ENCODE measurements at places on chromosomes 7 and 10. TPM values are rescaled to one million over a fixed set of nuclear protein-coding genes. Genes with fewer than 3 reads are reported as not detected.

GRCh38 chr7:8582728-8583127, 149.3 kb downstream of the NXPH1 start:
- no peaks in the 10 kb centered on the region for H3K36me3 ChIP-seq
- DNase-seq = no peak
- H3K4me1 ChIP-seq = no peaks in the 10 kb centered on the region

DNA sequence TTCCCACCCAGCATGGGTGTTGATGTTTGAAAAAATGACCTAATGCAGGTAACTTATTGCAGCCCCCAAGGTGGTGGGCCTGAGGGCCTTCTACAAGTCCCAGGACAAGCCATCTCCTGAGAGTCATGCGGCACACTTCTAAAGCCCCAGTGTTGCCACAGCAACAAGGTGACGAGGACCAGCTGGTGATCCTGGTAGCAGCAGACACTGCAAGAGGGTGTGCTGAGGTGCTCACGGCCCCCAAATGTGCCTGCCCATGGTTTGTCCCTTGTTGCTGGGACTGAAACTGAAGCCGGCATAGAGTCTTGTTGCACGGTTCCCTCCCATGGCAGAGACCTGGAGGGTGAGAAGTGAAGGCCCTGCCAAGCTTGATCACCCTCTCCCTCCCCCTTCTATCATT, 333.2 kb upstream of the MGMT start:
- H3K4me1 ChIP-seq = peaks cover 2% of the 10 kb centered on the region
- H3K27ac ChIP-seq = no peak overlapping the region
- no peak for DNase-seq
- H3K27me3 ChIP-seq = no peaks in the 10 kb centered on the region

DNA sequence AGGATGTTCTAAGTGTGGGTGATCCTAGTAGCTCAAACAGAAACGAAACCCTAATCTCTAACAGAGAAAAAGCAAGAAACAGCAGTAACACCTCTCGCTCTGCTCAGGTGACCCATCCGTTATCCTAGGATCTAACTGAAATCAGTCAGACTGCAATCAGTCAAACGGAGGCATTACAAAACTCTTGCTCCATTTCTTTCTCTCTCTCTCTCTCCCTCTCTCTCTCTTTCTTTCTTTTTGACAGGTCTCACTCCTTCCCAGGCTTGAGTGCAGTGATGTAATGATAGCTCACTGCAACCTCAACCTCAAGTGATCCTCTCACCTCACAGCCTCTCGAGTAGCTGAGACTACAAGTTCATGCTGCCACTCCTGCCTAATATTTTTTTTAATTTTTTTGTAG, 1283.5 kb upstream of the CELF2 start:
- H3K36me3 ChIP-seq = no peaks in the 10 kb centered on the region
- no peak overlapping the region for H3K4me3 ChIP-seq
- no peaks in the 10 kb centered on the region for H3K27me3 ChIP-seq
- no peak for DNase-seq
- H3K4me1 ChIP-seq = no peaks in the 10 kb centered on the region

DNA sequence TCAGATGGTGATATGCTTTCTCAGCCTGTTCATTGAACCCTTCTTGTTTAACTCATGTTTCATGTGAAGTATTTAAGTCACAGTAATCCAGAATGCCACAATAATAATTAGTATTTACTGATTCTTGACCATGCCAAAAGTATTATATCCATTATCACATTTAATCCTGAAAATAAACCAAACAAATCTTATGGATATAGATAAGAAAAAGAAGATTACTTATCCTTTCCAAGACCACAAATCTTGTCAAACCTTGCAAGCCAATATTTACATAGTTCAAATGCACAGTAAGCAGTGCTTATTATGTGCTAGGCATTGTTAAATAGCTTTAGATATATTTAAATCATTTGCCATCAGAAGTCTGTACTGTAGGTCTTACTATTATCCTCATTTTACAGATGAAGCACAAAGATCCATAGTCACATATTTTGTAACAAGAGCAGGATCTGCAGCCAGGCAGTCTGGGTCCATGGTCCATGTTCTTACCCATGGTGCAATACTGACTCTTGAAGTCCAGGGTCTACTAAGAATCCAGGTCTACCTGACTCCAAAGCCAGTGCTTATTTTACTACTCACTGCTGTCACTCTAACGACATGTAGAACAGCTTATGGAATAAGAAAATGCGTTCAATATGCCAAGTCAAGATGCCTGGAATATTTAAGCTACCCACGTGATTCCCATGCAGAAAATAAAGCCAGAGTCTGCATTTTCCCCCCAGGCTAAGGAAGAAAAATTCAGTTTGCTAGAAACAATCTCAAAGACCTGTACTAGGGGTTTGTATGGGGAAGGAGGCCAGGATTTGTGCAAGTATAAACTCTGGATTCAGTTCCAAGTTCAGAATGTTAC, 984.8 kb upstream of the LRRTM3 start:
- no peaks in the 10 kb centered on the region for H3K4me1 ChIP-seq
- H3K27ac ChIP-seq = no peak overlapping the region
- no peaks in the 10 kb centered on the region for H3K36me3 ChIP-seq
- no peak overlapping the region for H3K4me3 ChIP-seq
- H3K27me3 ChIP-seq = peaks cover 1% of the 10 kb centered on the region

DNA sequence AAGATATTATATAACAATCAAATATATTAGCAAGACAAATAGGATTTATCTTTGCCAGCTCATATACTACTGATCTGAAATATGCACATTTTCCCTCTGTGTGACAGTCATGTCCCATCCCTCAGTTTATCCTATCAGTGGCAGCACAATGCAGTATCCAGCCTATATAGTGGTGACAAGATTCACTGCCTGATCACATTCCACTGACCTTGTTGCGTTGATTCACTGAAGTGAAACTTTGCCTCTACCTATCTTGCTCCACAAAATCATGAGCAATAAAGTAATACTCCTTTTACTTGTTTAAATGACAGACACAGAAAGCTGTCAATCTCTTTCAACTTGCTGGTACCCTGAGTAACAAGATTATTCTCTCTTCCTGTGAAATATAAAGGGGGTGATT, 6.3 kb downstream of the PSMA2 start:
- no peak overlapping the region for H3K4me3 ChIP-seq
- 0 out of 2 replicates have a peak overlapping the region, but pooled peaks have one; percentile 21 for H3K27ac ChIP-seq
- no peaks in the 10 kb centered on the region for H3K4me1 ChIP-seq
- no peaks in the 10 kb centered on the region for H3K27me3 ChIP-seq

DNA sequence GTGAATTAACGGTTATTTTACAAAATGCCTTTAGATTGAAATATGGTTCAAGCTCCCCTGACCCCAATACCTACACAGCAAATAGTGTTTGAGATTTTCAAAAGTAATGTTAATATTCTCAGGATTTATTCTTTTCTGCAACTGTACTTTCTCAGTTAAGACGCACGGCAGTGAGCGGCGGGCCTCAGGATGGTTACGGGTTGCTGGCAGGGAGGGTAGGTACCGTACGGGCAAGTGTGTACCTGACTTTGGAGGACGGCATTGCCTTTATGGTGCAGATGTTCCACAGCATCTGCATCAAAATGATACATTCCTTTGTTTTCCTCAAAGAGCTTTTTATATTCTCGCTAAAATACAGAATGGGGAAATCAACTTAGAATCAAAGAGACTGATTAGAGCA, 44.8 kb downstream of the NEBL start:
- no peaks in the 10 kb centered on the region for H3K4me1 ChIP-seq

GRCh38 chr10:92760609-92761008, 70.9 kb downstream of the HHEX start:
- no peaks in the 10 kb centered on the region for H3K36me3 ChIP-seq
- no peak overlapping the region for H3K27ac ChIP-seq
- H3K4me3 ChIP-seq = no peak overlapping the region
- DNase-seq = no peak
- H3K4me1 ChIP-seq = peaks cover 3% of the 10 kb centered on the region

DNA sequence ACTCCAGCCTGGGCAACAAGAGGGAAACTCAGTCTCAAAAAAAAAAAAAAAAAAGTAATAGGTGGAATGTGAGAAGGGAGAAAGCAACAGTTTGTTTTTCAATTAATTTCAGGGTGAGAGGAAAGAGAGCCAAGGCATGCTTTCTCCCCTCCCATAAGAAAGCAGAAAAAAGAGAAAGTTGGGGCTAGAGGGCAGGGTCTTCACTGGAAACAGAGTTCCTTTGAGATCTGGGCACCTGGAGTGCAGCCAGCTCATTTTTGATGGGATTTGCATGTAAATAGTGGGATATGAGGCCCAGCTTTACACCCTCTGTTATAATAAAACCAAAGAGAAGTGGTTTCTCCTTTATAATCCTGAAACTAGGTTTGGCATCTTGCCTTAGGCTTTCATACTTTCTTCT, 13.8 kb upstream of the STOX1 start:
- no peaks in the 10 kb centered on the region for H3K36me3 ChIP-seq
- no peaks in the 10 kb centered on the region for H3K4me1 ChIP-seq
- no peak for DNase-seq
- H3K4me3 ChIP-seq = no peak overlapping the region

DNA sequence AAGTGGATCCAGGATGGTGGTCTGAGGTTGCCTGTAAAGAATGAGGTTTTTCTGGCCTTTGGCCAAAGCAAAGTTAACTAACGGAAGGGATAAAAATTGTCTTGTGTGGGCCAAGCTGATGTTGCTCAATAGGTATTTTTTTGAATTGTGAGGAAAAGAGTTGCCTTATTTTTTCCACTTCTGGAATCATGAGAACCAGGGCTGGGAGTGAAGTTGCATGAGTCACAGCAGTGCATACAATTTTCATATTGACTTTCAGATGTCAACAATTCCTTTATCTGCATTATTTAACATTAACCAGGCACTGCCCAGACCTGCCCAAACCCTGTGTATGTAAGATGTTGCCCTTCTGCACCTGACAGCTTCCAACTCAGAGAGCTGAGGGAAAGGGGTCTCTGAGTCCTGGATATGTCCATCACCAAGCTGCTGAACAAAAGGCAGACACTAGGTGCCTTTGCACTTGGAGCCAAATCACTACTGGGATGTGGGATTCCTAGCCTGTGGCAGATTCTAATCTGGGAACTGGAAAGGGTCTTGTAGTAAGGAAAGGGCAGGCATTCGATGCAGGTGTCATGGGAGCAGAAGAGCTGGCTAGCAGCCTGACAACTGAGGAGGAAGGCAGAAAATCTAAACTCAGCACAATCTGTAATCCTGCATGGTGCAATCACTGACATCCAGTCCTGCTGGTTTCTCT, 52.3 kb upstream of the SLC35B4 start:
- no peak for DNase-seq
- H3K27ac ChIP-seq = no peak overlapping the region
- no peaks in the 10 kb centered on the region for H3K27me3 ChIP-seq
- H3K4me1 ChIP-seq = no peaks in the 10 kb centered on the region
- no peaks in the 10 kb centered on the region for H3K36me3 ChIP-seq

DNA sequence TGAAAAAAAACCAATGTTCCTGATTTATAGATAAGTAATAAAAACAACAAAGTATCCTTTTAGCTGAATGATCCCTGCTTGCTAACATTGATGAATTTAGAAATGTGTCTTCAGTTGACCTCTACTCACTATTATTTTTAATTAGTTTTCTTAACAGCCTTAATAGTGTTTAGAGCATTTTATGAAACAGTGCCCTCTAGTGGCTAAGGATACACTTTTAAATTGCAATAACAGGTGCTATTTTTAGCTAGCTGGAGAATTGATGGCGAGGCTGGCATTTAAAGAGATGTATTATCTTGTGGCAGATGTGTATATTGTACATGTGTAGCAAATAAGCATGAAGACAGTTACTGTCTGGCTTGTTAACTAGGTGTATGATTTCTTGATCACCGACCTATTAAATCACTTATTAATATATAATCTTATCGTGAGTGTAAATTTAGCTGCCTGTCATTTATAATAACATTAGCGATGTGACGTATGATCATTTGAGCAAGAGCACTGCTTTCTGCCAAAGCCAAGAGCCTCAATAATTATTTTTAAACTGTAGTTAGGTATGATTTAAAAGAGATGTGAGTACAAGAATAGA, 451.9 kb downstream of the DPP6 start:
- H3K27me3 ChIP-seq = no peaks in the 10 kb centered on the region
- no peak overlapping the region for H3K27ac ChIP-seq

- no peaks in the 10 kb centered on the region for H3K27me3 ChIP-seq
- H3K4me1 ChIP-seq = peaks cover 5% of the 10 kb centered on the region
- H3K4me3 ChIP-seq = no peak overlapping the region
- DNase-seq = no peak
- H3K27ac ChIP-seq = peak overlapping the region; percentile 13
These were observed 116.2 kb downstream of the AVL9 start for GRCh38 chr7:32611201-32612099.

DNA sequence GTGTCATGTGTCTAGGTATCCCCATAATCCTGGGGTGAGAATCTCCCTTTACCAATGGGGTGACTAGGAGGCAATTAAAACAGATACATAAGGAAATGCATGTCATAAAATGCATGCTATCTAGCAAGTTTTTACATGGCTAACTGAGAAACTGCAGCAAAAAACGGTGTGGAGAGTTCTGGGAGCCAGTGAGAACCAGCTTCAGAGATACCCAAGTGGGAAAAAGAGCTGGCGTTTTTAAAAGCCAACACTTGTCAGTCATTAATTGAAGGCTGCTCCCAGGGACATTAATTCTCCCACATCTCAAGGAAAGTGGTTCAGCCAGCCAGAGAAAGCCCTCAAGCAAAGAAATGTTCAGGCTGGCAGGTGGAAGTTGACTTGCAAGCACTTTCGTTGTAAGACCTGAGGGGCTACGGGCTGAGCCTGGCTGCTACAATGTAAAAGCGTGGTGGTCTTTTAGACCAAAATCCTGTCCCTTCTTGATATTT, 28.1 kb downstream of the ST8SIA6 start:
- H3K4me1 ChIP-seq = no peaks in the 10 kb centered on the region
- no peak overlapping the region for H3K4me3 ChIP-seq
- no peak for DNase-seq
- H3K27ac ChIP-seq = no peak overlapping the region
- no peaks in the 10 kb centered on the region for H3K27me3 ChIP-seq
- no peaks in the 10 kb centered on the region for H3K36me3 ChIP-seq

The PTF1A gene
- not detected for total RNA-seq

The C10orf67 gene
- 0.11 TPM for total RNA-seq

The ZNF467 gene
- 0.50 TPM for total RNA-seq

The NKX1-2 gene
- total RNA-seq = 34.9 TPM
